Mesothelial cell of epicardium (in vitro differentiated cells): ENCODE measurements at places on chromosomes 13 and 19. TPM values are rescaled to one million over a fixed set of nuclear protein-coding genes. Genes with fewer than 3 reads are reported as not detected.

CYSLTR2 gene
- total RNA-seq, result 3.5 to 3.9 TPM (median 3.5 TPM) in 3 replicates

KLC3 gene
- 6.4 to 8.0 TPM (median 6.9 TPM) in 3 replicates for total RNA-seq

APOE gene
- total RNA-seq, result 285 to 290 TPM (median 289 TPM) in 3 replicates

RGCC gene
- 0.85 to 2.1 TPM (median 1.9 TPM) in 3 replicates for total RNA-seq

HRC gene
- total RNA-seq, result 13.6 to 17.6 TPM (median 14.7 TPM) in 3 replicates

RYR1 gene
- total RNA-seq, result 0.20 to 0.49 TPM (median 0.27 TPM) in 3 replicates

EHD2 gene
- 38.7 to 39.2 TPM (median 38.8 TPM) in 3 replicates for total RNA-seq

DNA sequence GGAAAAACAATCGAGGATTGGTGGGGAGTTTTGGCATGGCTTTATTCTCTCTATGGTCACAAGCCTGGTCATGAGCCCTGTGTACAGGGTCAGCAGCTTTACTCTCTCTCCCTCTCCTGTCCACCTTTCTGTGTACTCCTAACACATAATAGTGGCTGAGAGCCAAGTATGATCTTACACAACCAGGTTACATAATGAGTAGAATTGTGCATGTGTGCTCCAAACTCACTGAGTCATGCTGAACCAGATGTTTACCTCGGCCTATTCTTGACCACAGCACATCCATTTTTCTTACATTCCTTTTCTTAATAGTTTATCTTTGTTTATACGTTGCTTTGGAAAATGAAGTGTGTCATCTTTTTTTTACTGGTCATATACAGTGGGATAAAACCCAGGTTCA is 53.1 kb downstream of the ZNF254 start:
- no peak for DNase-seq

- no peak for DNase-seq
Measured at GRCh38 chr13:25192489-25192888, 20.4 kb upstream of the AMER2 start.

GRCh38 chr13:91946498-91947070 is 548.2 kb downstream of the GPC5 start:
- DNase-seq, result no peak

DNA sequence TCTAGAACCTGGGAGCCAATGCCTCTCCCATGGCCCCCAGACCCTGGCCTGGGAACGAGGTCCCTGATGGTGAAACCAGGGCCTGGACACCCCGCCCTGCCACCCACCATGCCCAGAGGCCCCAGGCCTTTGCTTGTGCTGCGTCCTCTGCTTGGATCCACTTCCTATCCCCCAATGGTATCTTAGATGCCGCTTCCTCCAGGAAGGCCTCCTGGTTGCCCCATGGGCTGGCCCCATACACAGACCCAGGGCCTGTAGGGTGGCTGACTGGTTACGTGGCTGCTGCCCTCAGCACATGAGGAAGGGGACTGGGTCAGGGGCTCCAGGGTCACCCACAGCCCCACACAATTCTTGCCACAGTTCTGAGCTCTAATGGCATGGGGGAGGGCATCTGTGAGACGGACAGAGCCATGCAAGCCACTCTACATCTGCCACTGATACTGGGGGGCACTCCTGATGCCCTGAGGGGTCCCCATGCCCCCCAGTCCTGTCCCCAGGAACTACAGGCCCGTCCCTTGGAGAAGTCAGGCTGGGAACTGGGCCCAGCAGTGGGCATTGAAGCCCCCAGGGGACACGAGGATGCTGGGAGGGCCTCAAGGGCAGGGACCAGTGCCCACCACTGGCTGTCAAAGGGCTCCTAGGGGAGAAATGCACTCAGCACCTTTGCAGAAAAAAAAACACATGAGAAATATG is 5.0 kb downstream of the RPL36 start:
- DNase-seq, result no peak

- DNase-seq, result no peak
Measured at GRCh38 chr13:25046274-25046984, 49.5 kb upstream of the PABPC3 start.

- no peak for DNase-seq
Measured at GRCh38 chr19:36110487-36111199, at the start of gene OVOL3. TSS of gene OVOL3 (plus strand) at chr19:36111143. CDS start at chr19:36111203, 60 bp downstream.

DNA sequence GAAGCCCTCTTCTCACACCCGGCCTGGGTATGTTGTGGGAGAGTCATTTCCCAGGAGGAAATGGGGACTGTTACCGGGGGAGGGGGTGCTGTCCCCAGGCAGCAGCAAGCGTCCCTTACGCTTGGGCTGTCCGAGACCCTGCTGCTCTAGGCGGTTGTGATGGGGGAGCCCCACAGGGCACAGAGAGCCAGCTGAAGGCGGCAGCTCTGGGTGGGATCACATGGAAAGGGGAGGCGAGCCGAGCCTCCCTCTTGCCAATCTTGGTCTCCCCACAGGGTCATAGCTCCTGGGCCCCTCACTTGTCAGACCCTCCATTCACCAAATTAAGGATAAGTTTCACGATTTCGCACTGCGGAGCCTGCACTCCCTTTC is 22.0 kb downstream of the EPN1 start:
- no peak for DNase-seq

DNA sequence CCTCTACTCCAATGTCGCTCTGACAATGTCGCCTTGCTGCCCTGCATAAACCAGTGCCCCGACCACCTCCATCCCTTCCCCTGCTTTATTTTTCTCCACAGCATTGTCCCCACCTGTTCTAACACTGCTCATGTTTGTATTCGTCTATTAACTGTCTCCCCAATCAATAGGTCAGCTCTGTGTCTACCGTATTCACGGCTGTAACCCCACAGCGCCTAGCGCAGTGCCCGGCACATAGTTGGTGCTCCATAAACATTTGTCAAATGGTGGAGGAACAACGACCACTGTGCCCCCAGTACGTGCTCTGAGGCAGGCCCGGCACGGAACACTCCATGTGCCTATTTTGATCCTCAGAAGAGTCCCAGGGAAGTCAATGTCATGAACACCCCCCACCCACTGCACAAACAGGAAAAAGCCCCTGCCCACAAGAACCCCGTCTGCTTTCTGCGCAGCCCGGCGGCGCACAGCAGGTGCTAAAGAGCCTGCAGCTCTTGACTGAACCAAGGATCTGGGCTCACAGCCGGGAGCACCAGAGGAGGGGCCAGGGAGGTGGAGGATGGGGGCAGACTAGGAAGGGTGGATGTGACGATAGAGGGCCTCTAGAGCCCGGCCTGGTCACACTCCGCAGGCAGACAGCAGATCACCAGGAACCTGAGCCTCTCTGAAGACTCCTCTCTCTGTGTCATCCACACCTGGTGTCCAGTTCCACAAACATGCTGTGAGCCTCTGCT is 1.8 kb upstream of the CEACAM16 start:
- no peak for DNase-seq

DNA sequence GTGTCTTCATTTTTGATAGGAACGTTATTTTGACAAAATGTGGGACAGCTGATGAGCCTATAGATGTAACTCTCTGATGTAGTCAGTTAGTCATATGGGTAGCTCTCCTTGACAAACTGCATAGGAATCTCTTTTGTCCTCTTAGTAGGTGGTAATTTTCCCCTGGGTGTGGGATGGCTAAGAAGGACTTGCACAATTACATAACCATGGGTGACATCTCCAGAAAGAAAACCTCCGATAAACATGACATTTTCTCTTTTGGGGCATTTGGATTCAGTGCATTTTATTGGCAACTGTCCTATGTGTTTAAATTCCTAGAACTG is 41.8 kb downstream of the IGFL3 start:
- no peak for DNase-seq

DNA sequence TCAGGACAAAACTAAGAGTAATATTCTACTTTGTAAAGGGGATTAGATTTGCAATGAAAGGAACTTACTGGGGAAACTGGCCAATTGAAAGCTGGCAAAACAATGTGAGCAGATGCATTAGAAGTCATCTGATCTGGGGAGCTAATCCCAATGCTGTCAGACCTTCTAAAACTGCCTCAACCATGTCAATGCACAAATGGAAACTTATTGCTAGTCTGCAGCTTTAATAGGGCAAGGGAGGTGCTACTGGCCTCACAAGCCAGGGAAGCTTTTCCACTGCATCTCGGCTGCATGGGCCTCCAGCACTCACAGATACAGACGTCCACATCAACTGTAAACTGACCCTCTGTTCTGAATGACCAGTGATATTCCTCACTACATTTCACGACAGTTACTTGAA is 154.2 kb downstream of the LHFPL6 start:
- DNase-seq, result no peak

DNA sequence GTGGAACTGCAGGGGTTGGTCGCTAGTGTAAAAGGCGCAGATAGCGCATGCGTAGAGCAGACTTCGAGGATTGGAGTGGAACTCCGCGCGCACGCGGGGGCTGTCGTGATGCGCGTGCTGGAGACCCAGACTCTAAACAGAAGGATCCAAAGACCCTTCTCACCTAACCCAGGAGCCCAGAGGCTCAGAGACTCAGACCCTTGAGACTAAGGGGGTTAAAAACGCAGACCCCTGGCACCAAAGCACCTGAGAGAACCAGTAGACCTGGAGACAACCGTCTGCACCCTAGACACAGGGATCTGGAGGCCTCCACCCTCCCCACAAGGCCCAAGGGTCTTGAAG is 567 bp upstream of the CTU1 start:
- peak; percentile 45 for DNase-seq

GRCh38 chr19:18119013-18119716 is 21.6 kb downstream of the MAST3 start:
- no peak for DNase-seq

DNA sequence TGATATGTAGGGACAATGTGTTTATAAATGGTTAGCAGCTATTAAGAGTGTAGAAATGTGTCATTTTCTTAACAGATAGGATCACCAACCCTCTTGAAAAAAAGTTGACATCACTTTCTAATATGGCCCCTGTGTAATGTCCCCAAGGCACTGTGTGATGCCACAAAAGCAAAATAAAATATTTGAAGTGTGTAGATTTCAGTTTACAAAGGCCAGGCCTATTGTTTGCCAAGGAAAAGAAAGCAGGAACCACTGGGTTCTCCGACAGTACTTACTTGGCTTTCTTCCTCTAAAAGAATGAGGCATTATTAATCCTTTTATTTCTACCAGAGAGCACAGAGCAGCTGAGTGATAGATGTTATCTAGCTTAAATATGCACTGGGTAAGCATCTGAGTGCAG is 10.5 kb upstream of the GJA3 start:
- DNase-seq, result no peak

DNA sequence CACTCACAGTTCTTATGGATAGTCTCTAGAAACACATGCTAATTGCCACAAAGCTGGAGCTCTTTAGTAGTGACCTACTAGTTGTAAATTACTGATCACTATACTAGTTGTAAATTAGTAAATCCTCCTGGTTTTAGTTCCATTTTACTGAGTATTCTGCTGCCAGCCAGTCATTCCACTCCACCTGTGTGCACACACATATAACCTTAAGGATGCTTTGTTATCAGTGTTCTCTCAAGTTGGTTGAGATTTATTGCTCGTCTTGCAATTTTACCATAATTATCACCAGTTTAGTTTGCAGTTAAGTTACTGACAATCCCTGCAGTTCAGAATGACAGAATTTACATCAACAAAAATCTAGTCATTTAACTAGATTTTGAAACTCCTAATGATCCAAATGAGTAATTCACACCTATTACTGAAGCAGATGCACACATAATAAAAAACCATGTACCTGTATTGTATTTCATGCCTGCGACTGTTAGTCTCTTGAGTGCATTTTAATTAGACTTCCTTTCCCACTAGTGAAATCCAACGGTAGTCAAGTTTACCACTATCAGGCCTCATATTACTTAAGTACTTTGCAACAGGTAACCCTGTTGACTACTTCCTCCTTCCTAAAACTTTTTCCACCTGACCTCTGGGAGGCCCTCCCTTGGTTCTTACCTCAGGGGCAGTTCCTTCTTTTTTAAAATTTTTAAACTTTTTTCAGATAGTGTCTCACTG is 7.6 kb downstream of the TPT1 start:
- DNase-seq, result no peak

DNA sequence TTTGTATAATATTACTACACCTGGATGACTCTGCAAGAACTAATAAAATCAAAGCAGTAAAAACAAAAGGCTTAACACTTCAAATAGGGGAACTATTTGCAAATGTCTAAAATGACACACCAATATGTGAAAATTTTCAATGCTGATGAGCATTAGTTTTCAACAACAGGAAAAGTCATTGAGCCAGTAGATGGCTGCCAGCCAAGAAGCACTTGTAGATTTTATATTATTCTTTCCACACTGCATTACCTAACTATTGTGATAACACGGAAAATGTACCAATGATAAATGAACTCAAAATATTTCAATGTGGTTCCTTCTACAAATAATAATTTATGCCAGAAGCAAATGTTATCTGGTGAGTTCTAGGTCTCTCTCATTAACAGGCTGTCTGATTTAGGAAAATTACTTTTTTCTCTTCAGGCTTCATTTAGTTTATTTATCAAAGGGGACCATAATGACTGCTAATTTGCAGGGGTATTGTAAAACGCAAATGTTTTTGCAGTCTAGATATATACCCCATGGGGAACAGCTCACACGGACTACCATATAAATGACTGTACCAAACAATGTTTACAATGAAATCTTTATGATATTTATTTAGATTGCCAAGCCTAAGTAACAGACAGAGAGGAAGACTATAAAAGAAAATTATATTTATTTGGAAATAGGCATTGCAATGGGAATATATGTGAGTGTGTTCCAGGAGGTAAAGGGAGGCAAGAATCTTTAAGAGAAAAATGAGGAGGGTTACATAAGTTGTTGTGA is 407.8 kb downstream of the LIG4 start:
- DNase-seq, result no peak

GRCh38 chr13:26168835-26169234 is 53.3 kb downstream of the RNF6 start:
- DNase-seq, result no peak

DNA sequence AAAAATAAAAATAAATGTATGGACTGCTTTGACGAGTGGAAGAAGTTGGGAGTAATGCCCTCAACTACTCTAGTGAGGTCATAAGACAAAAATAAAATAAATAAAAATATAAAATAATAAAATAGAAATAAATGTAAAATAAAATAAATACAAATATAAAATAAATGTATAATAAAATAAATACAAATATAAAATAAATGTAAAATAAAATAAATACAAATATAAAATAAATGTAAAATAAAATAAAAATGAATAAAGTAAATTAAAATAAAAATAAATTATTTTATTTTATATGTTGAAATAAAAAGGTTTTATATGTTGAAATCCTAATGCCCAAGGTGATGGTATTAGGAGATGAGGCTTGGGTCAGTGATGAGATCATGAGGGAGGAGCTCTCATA is 20.1 kb upstream of the IGSF23 start:
- DNase-seq, result no peak

GRCh38 chr19:46407856-46408663 is 5.3 kb downstream of the CCDC8 start:
- DNase-seq, result no peak

- no peak for DNase-seq
Measured at GRCh38 chr19:45428384-45429231, 4.9 kb upstream of the ERCC1 start.
